Vagina (tissue), 2 donors: ENCODE measurements at places on chromosomes 7 and 10. TPM values are rescaled to one million over a fixed set of nuclear protein-coding genes. Genes with fewer than 3 reads are reported as not detected.

GRCh38 chr7:75798770-75799169 is 14.8 kb downstream of the CCL24 start:
- no peak for DNase-seq

DNA sequence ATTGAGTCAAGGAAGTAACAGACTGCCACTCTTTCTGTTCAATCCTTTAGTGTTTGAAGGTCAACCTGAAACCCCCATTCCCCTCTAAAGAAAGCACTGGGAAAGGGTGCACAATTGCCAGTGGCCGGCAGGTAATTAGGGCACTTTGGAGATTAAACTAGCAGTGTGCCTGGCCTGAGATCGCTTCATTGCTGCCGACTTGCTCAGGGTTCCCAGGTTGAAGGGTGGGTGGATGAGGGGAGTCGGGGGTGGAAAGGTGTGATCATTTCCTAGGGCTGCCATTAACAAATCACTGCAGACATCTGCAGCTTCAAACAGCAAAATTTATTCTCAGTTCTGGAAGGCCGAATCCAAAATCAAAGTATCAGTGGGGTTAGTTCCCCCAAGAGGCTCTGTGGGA is 16.3 kb upstream of the BTBD16 start:
- DNase-seq: no peak

GRCh38 chr7:65295409-65295808 is 78.2 kb upstream of the ZNF92 start:
- DNase-seq: no peak

DNA sequence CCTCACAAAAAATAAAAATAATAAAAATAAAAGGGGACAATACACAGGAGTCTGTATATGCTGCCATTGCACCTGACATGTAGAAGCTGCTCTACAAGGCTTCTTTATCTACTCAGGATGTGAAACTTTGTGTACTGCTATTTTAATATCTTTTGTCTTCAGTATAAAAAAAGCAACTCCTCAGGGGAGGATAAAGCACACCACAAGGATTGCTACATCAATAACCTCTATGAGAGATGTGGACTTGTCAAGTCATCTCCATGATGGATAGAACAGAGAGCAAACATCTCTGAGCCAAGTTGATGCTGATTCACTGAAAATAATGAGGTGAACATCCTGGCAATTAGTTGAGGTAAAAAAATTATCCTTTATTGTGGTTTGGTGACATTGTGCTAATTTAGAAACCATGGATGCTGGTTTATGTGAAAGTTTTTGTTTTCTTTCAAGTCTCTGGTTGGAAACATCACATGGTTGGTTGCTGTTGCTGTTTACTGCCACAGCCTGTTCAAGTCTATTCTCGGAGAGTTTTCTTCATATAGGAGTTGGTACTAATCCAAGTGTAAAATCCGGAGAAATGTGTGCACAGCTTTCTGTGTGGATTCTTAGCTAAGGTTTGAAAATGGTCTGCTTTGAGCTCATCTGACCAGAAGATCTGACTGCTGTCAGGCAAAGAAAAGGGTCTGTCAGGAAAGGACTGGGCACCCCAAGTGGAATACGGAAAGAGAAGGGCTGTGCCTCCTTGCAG is 1.5 kb upstream of the HECW1 start:
- no peak for DNase-seq

GRCh38 chr7:148912758-148913541 is 28.9 kb upstream of the EZH2 start:
- no peak for DNase-seq

- no peak for DNase-seq
Measured at GRCh38 chr7:91248996-91249395, 15.2 kb upstream of the FZD1 start.

GIMAP7 gene
- total RNA-seq: 16.0 TPM

VAX1 gene
- not detected for total RNA-seq

HABP2 gene
- not detected for total RNA-seq

GRCh38 chr10:26622891-26623290 is 74.6 kb upstream of the PDSS1 start:
- no peak for DNase-seq

- no peak for DNase-seq
Measured at GRCh38 chr7:49866076-49866735, 92.8 kb downstream of the VWC2 start.

- DNase-seq: no peak
Measured at GRCh38 chr10:29966269-29966668, 93.1 kb downstream of the JCAD start.

- no peak for DNase-seq
Measured at GRCh38 chr10:4242561-4243035, 457.6 kb upstream of the KLF6 start.

DNA sequence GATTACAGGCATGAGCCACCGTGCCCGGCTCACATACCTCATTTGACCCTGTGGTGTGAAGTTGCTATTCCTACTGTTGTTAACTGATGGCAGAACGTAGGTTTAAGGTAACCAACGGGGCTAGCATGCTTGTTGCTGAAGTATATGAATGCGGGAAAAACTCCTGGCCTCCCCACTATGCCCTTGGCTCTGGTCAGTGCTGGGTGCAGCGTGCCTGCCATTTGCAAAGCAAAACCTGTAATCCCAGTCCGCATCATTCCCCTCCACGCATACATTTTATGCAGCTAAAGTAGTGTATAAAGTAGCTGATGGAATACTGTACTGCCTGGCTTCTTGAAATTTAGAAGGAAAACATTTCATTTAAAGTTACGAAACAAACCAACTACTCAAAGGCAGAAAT is 273.3 kb downstream of the SDK1 start:
- no peak for DNase-seq

CNPY1 gene
- not detected for total RNA-seq

CPXM2 gene
- 18.9 TPM for total RNA-seq

DNA sequence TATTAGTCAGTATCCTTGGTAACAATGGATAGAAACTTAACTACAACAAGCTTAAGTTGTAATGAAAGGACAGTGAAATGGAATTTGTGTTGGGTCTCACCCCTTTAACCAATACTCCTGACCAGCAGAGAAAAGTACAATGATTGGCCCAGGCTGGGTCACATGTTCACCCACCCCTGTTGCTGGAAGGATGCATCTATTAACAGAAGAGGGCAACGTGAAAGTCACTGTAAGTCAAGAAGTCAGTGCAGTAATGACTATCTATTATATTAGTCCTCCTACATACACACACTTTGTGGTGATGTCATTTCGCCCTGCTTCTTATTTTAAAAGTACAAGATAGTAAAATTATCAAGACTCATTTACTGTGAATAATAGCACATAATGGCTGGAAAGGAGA is 16.2 kb downstream of the PNLIPRP2 start:
- DNase-seq: no peak

- no peak for DNase-seq
Measured at GRCh38 chr10:87045434-87045938, 25.4 kb downstream of the FAM25A start.

MEOX2 gene
- total RNA-seq: 1.7 TPM

GRCh38 chr7:12993025-12993424 is 305.6 kb downstream of the ARL4A start:
- no peak for DNase-seq

MYOF gene
- 107 TPM for total RNA-seq

GRCh38 chr10:19204246-19204917 is 155.8 kb downstream of the MALRD1 start:
- DNase-seq: no peak

GRCh38 chr7:70647801-70648498 is 484.0 kb upstream of the GALNT17 start:
- DNase-seq: no peak

GRCh38 chr10:78134773-78135306 is 101.2 kb downstream of the RPS24 start:
- no peak for DNase-seq

- DNase-seq: no peak
Measured at GRCh38 chr7:12770227-12770975, 83.0 kb downstream of the ARL4A start.

CACNA2D1 gene
- total RNA-seq: 16.9 TPM

GRCh38 chr7:52920977-52921376 is 114.5 kb upstream of the POM121L12 start:
- DNase-seq: no peak

- no peak for DNase-seq
Measured at GRCh38 chr10:60377955-60378354, 11.7 kb downstream of the ANK3 start.

DNA sequence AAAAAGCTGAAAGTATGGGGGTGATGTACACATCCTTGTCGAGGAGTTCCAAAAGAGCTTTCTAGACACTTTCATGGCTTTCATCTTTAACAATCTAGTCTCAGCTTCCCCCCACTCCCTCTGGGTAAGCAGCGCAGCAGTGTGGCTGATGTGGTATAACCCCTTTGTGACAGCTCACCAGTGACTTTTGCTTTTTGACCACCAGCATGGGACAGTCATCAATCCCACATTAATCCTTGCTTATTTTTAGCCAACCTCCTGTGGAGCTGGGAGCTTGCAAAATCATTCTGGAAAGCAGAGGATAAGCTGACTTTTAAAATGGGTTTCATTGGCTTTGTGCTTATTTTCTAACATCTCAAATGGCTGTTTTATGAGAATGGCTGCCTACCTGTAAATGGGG is 272.7 kb downstream of the HDAC9 start:
- DNase-seq: no peak

GRCh38 chr10:133618851-133619250 is 7.7 kb downstream of the FRG2B start:
- no peak for DNase-seq

GRCh38 chr7:88201305-88201704 is 18.5 kb downstream of the SRI start:
- DNase-seq: no peak

DNA sequence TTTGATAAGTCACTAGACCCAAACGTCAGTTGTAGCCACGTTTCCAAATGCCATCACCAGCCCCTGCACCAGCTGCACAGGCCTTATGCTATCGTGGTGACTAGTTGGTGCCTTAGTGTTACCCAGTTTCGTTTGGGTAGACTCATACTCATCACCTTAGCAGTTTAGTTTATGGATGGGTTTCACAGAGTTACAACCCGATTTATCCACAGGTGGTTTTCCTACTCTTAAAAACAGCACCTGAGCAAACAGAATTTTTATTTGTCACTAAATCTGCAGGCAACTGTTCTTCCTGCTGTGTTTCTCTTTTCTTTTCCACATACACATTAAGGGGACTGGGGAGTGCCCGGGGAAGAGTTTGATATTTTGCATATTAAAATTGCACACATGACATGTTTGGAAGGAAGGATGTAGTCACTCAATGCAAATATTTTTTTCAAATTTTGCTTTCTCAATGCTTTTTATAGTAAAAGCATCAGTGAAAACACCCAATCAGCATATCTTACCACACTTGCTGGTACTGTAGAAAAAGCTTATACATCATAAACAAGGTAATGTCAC is 41.6 kb downstream of the PDSS1 start:
- DNase-seq: no peak

GRCh38 chr10:100502926-100503494 is 16.7 kb downstream of the SEC31B start:
- no peak for DNase-seq

DNA sequence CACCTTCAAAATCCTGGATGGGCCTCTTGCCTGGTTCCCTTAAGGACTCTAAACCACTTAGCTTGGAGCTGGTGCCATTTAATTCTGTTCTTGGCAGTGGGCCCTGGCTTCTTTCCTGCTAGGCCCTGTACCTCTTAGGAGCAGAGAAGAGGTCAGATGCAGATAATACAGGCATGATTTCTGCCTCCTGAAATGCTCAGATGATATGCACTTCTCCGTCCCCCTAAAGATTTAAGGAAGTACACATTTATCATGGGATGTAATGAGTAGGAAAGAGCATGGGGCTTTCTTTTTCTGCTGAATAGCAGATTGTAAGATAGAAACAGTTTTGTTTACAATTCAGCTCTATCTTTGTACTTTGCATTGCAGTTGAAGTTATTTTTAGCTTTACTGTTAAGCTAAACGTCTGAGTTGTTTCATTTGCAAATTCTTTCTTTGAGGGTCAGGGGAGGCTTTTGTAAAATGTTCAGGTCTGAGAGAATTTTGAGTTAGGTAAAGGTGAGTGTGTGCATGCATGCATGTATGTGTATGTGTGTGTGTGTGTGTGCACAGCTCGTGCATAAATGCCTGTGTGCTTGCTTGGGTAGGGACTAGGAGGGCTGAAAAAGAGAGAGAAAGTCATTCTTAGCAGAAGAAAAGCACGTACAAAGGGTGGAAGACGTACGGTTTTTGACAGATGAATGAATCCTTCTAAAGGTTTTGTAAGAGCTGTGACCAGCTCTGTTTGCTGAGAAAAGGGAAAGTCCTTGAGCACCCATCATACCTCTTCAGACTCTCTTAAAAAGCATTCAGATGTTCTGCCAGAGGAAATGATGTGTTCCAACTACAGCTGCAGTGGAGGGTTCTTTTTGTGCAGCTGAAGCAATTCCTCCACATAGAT is 364.2 kb downstream of the AUTS2 start:
- DNase-seq: no peak

DNA sequence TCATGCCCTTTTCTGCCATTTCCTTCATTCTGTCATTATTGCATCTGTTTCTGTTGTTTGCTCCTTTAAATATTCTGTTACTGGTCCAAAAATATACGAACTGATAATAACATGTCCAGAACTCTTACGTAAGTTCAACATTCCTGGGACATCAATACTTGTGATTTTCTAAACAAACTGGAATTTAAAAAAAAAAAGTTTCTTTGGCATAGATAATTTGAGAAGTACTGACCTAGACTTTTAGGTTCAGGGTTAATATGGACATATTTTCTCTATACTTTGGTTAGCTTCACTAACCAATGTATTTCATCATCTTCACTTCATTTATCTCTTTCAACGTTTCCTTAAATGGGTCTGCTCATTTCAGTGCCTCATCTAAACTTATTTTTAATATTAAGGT is 147.3 kb downstream of the JMJD1C start:
- DNase-seq: no peak

- DNase-seq: no peak
Measured at GRCh38 chr7:101216001-101216859, 1.2 kb downstream of the PLOD3 start.

- no peak for DNase-seq
Measured at GRCh38 chr7:71615017-71615416, 483.1 kb downstream of the GALNT17 start.

DNA sequence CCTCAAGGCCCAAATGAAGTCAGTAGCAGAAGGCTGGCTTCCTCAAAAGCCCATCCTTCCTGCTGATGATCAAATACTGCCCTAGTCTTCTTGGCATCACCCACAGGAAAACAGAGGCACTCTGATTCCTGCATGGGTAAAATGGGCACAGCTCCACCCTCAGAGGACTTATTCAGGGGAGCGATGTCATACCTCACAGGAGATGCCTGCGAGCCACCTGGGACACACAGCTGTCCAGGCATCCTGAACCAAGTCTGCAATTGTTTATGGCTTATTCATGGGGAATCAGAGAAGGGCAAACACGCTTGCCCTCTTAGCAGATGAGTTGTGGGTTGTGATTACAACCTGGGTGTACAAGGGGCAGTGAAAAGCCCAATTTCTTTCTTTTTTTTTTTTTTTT is 22.0 kb upstream of the LMTK2 start:
- DNase-seq: no peak
